ENCODE measurements at places on chromosomes 7 and 10. TPM values are rescaled to one million over a fixed set of nuclear protein-coding genes. Genes with fewer than 3 reads are reported as not detected.

DNA sequence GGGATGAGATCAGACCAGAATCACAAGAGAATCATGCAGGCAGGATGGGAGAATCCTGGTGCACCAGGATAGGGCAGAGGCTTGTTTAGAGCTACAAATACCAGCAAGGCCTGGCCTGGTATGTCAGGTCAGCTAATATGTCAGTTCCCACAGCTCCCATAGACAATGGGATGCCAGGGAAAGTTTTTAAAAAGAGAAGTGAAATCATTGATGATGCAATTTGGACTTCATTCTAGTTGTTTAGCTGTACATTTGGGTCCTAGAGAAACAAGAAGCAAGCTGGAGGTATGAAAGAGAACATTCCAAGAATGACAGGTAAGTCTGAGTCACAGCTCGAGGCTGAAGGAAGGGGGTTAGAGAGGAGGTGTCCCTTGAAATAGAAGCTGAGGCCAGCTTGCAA lies 45.2 kb downstream of the GPR141 start:
- H3K4me3 ChIP-seq = no peak overlapping the region
- no peaks in the 10 kb centered on the region for H3K4me1 ChIP-seq
- DNase-seq = no peak
- H3K27ac ChIP-seq = no peak overlapping the region

- H3K27me3 ChIP-seq = no peaks in the 10 kb centered on the region
- DNase-seq = no peak
- no peaks in the 10 kb centered on the region for H3K4me1 ChIP-seq
- no peak overlapping the region for H3K4me3 ChIP-seq
- no peak overlapping the region for H3K27ac ChIP-seq
Observed at GRCh38 chr7:44724276-44724675, 24.4 kb upstream of the ZMIZ2 start.

DNA sequence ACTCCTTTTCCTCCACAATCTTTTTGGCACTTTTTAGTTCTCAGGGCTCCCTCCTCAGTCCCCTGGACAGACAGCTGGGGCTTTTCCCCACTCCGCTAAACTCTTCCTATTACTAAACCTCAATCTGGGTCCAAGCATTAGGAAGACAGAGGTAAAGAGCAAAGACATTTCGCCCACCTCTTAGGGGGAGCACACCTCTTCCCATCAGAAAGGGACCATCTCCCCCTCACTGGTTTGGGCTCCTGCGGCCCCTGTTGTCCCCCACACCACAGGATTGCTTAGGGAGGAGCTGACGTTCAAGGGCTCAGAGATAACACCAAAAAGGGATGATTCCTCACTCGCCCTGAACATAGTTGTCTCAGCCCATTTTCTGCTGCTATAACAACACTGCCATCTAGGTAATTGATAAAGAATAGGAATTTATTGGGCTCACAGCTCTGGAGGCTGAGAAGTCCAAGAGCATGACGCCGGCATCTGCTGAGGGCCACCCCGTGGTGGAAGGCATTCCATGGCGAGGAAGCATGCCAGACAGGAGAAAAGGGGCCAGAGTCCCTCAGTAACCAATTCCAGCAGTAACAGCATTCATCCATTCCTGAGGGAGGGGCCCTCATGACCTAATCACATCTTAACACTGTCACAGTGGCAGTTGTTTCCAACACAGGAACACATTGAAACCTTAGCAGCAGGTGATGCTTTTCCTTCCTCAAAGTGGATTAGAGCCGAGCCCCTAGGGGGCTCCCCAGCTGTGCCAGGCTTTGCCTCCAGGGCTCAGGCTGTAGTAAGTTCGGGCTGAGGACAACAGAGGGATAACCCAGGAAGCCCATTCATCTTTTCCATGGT lies 209.6 kb downstream of the EBF3 start:
- H3K4me3 ChIP-seq = no peak overlapping the region
- H3K27ac ChIP-seq = no peak overlapping the region
- DNase-seq = no peak
- H3K36me3 ChIP-seq = no peaks in the 10 kb centered on the region

HELLS gene
- 0.06 TPM for polyA plus RNA-seq

GRCh38 chr10:48545462-48546145 lies 59.3 kb downstream of the ARHGAP22 start:
- H3K4me1 ChIP-seq = no peaks in the 10 kb centered on the region
- no peaks in the 10 kb centered on the region for H3K27me3 ChIP-seq
- H3K4me3 ChIP-seq = no peak overlapping the region

DNA sequence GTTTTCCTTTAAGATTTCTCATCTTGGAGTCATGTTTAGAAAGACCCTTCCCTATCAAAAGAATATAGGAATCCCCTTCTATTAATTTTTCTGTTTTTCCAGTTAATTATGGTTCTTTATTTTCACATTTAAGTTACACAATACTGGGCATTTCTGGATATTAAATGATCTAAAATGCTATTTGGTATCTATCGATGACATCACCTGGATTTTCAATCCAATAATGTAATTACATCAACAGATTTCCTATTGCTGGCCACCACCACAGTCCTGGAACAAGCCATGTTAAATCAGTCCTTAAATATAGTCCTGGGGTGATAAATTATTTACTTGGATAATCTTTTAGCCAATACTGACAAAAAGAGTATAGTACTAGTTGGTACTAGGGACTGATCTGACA lies 48.0 kb downstream of the PUS7 start:
- peaks cover 2% of the 10 kb centered on the region for H3K36me3 ChIP-seq
- no peaks in the 10 kb centered on the region for H3K27me3 ChIP-seq
- H3K4me1 ChIP-seq = no peaks in the 10 kb centered on the region
- DNase-seq = no peak

TMEM72 gene
- polyA plus RNA-seq = not detected

DNA sequence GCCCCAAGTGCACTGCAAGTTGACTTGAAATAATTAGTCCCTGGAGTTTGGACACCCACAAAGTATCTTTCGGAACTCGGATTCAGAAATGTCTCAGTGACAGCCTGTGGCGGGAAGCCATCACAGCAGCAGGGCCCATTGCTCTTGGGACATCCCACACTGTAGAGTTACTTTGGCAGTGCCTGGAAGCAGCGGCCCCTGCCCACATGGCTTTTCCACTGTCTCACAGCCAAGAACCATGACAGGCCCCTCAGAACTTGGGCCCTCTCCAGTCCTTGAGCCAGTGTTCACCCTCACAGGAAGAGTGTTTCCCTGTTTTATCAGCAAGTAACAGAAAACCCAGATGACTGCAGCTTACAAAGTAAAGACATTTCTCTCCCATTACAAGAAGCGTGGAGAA lies 477.0 kb upstream of the GALNT17 start:
- no peak for DNase-seq
- no peak overlapping the region for H3K4me3 ChIP-seq
- H3K27ac ChIP-seq = no peak overlapping the region
- H3K36me3 ChIP-seq = no peaks in the 10 kb centered on the region
- H3K27me3 ChIP-seq = no peaks in the 10 kb centered on the region

AGMO gene
- 0.39 TPM for polyA plus RNA-seq

- DNase-seq = no peak
- H3K36me3 ChIP-seq = no peaks in the 10 kb centered on the region
- no peaks in the 10 kb centered on the region for H3K27me3 ChIP-seq
Observed at GRCh38 chr7:14294637-14295036, 305.2 kb upstream of the ETV1 start.

SLC13A1 gene
- polyA plus RNA-seq = not detected

Measured in psoas muscle (tissue), 8 donors.